ENCODE measurements at places on chromosomes 5 and 9. TPM values are rescaled to one million over a fixed set of nuclear protein-coding genes. Genes with fewer than 3 reads are reported as not detected.

LRRC70 gene
- 1.0 TPM for total RNA-seq

FLT4 gene
- total RNA-seq, result 0.33 TPM

C9orf43 gene
- 0.13 TPM for total RNA-seq

HNRNPK gene
- total RNA-seq, result 491 TPM

RECK gene
- total RNA-seq, result 39.0 TPM

ADRB2 gene
- total RNA-seq, result 1.2 TPM

GABRG2 gene
- total RNA-seq, result not detected

ZFP2 gene
- total RNA-seq, result 0.69 TPM

PCDHB2 gene
- 4.4 TPM for total RNA-seq

IL3 gene
- not detected for total RNA-seq

CCNO gene
- total RNA-seq, result 1.1 TPM

FCN2 gene
- total RNA-seq, result not detected

DMRTA1 gene
- 0.66 TPM for total RNA-seq

OR1Q1 gene
- total RNA-seq, result not detected

CARTPT gene
- total RNA-seq, result not detected

OR1J4 gene
- total RNA-seq, result 0.13 TPM

TAF11L6 gene
- total RNA-seq, result not detected

IRGM gene
- 0.13 TPM for total RNA-seq

ANKRD18B gene
- 1.3 TPM for total RNA-seq

TNC gene
- total RNA-seq, result 364 TPM

ARID3C gene
- 0.36 TPM for total RNA-seq

OR2V2 gene
- not detected for total RNA-seq

MYORG gene
- total RNA-seq, result 2.2 TPM

CNTLN gene
- total RNA-seq, result 10.0 TPM

FOXD4L5 gene
- total RNA-seq, result 0.07 TPM

TEX48 gene
- not detected for total RNA-seq

TAS2R1 gene
- total RNA-seq, result not detected

PCDHGB3 gene
- 8.1 TPM for total RNA-seq

MBLAC2 gene
- total RNA-seq, result 5.5 TPM
